HEK293T (cell line): ENCODE measurements at places on chromosomes 5 and 9.
A peak's percentile ranks its signal among the peaks of the same experiment; 100 is the strongest.

DNA sequence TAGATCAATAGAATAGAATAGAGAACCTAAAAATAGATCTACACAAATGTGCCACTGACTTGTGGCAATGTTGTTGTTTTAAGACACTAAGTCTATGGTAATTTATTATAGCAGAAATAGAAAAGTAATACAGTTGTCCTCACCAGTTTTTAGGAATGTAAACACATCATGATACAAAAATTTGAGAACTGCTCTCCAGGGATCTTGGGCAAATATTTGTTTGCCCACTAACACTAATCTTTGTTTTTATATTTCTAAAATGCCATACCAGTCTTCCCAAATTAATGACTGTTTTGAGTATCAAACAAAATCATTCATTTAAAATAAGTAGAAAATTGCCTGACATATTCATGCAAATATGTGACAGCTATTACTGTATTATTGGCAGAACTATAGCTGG, 297.6 kb downstream of the BRINP1 start:
- no peak for DNase-seq

GRCh38 chr9:4495537-4495936, 5.3 kb downstream of the SLC1A1 start:
- DNase-seq = no peak

DNA sequence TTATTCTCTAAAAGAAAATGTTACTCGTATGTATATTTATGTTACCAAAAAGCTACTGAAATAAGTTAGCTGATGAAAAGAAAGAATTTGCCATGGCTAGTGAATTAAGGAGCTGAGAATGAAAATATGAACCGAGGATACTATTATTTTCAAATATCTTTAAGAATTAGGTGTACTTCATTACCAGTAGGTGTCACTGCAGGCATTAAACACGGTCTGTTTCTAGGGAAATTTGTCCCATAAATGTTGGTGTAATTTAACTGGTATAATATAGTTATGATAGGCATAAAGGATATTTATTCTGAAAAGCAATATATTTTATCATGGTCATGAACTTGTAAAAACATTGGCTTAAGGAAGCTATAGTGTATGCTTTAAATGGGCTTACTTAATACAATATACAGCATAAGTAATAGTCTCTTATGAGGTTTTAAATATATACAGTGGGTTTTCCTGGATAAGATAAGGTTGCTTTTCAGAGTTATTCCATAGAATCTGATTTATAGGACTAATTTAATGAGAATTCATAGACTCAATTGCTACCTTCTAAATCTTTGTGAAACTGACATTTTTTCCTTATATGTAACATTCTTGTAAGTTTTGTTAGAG, 72.4 kb upstream of the MPDZ start:
- DNase-seq = peak; percentile 10

GRCh38 chr9:34545497-34545896, 22.7 kb upstream of the ENHO start:
- no peak for DNase-seq

DNA sequence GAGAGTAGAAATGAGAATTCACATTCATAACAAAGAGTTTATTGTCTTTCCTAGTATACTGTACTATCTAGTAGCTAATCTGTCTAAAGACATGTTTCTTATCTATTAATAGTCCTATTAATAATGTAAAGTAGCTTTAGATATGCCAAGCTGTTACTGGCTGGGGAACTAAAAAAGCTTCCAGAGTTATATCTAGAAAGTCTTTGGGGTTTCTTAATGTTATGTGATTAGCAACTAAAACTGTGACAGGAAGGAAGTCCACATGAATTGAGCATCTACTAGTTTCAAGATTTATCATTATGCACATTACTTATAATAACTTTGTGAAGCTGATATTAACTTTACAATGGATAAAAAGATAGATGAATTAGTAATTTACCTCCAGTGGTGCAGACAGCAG, 122.7 kb upstream of the CDKN2B start:
- DNase-seq = no peak

- DNase-seq = no peak
Measured at GRCh38 chr5:172164769-172165212, 23.2 kb downstream of the STK10 start.

- no peak for DNase-seq
Measured at GRCh38 chr5:138350563-138350890, 2.0 kb upstream of the KDM3B start.
